ENCODE measurements at places on chromosomes 12 and 14.

DNA sequence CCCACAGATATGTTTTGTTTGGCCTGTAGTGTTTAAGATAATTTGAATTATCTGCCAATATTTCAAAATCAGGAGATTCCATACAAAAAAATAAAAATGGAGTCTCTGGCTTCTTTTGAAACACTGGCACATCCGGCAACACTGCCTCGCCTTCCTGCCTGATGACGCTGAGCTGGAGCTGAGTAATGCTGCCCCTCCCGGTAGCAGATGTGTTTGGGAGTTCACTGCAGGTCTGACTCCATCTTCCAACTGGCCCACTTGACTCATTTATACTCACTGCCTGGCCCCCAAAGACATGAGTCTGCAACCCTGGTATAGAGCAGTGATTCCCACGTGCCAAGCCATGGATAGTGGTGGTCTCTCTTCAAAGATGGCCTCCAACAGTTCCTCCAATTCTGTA, 7.4 kb downstream of the CIT start:
- DNase-seq: peak; percentile 62

DNA sequence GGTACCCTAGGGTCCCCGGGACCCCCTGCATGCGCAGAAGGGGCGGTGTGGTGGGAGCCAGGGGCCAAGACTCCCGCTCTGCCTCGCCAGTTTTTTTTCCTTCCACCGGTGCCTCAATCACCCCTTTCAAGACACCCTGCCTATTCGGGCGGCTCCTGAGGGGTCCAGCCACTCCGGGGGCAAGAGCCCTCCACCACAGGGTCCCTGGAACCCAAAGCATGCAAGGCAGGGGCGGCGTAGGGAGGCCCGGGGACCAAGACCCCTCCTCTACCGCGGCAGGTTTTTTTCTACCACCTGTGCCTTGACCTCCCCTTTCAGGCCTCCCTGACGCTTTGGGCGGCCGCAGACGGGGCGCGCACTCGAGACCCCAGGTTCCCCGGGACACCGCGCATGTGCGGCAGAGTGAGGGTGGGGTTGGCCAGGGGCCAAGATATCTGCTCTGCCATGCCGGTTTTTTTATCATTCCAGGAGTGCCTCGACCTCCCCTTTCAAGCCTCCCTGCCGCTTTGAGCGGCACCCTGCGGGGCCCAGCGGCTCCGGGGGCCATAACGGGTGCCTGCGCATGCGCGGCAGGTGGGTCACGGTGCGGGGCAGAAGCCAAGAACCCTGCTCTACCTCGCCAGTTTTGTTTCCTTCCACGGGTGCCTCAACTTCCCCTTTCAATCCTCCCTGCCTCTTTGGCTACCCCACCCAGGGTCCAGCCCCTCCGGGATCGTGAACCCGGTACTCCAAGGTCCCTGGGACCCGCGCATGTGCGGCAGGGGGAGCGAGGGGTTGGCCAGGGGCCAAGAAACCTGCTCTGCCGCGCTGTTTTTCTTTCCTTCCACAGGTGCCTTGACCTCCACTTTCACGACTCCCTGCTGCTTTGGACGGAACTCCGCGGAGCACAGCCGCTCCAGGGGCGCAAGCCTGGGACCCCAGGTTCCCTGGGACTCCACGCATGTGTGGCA, 328.1 kb downstream of the ALG10 start:
- no peak for DNase-seq

DNA sequence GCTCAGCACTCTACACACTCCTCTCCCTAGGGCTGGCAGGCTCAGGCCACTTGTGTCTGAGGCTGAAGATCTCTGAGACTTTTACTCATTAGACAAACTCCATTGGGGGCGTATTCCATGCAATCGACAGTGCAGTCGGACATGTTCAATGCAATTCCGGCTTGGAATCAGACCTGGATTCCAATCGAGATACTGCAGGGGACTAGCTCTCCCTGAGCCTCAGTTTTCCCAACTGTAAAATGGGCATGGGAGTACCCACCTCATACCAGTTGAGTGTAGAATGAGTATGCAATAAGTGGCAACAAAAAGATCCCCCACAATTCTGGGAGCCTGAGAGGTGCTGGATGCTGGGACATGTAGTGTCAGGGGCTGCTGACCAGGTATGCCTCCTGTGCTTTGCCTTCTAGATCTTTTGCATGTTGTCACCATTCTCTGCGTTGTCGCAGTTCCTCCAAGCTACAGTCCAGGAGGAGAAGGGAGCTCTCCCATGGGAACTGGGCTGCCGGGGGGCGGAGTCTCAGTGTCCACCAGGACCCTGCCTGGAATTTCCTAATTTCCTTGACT, 8.3 kb downstream of the TTC6 start:
- no peak for DNase-seq

GRCh38 chr14:104049576-104050240, 35.8 kb upstream of the ASPG start:
- no peak for DNase-seq

DNA sequence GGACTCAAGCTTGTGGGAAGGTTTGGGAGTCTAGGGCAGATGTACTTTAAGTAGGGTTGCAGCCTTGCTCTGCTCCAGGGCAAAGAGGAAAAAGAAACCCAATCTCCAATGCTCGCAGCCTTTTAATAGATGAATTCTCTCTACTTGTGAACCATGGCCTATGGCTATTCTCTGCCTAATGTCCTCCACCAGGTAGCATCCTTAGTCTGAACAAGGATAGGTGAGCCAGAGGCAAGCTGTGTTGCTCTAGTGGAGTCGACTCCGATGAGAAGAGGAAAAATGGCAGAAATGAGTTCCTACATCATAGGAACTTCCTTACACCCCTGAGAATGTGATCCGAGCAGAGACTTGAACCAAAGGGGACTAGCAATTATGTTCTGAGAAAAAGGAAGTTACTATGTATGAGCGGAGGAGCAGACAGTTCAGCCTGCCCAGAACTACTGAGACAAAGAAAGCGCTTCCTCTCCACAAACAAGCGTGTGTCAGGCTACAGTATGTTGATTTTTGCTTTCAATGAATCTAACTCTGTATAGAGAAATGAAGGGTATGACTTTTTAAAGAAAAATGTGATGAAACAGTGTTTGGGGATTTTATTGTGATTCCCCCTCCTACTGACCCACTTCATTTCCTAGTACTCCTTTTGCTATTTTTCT, 153.6 kb upstream of the ARID2 start:
- no peak for DNase-seq

DNA sequence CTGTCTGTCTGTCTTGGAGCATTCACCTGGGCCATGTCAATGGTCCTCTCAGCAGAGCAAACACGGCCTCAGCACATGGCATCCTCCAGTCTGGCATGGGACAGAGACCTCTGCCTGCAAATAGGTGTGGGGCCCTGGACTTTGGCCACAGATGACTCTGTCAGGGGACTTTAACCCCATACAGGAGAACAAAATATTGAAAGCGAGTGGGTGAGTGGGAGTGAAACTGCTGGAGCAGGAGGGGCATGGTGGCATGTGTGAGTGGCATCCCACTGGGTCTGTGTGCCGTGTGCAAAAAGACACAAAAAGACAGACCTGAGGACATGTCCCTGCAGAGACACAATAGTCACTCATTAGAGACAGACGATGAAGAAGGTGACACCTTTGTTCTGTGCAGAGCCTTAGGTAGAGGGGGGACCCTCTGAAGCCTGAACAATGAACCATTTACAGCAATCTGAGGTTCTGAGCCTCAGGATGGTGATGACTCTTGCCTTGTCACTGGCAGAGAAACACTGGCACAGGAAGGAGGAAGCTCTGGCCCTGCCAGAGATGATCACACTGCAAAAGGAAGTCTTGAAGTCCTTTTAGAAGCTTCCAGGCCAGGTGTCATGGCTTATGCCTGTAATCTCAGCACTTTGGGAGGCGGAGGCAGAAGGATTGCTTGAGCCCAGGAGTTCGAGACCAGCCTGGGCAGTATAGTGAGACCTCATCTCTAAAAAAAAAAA, 7.5 kb downstream of the LAG3 start:
- DNase-seq: no peak

GRCh38 chr14:56125772-56126636, 7.8 kb downstream of the PELI2 start:
- no peak for DNase-seq

DNA sequence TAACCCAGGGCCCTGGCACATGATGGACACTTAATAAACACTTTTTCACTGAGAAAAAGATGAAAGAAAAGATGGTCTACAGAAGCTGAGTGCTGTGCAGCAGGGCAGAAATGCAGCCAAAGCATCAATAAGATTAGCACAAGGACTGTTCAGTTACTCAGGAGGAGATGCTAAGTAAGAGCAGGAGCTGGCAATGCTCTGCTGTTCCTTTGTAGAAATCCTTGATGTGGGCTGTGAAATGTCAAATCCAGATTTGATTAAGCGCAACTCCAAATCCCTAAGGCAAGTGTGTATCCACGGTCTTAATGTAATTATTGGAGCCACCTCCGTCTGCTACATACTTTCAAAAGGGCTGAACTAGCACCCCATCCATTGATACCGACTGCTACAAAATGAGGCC, 151.8 kb upstream of the BTG1 start:
- no peak for DNase-seq

GRCh38 chr12:79678306-79678705, 12.5 kb downstream of the PAWR start:
- DNase-seq: no peak
